ENCODE measurements at places on chromosomes 6 and 20.

DNA sequence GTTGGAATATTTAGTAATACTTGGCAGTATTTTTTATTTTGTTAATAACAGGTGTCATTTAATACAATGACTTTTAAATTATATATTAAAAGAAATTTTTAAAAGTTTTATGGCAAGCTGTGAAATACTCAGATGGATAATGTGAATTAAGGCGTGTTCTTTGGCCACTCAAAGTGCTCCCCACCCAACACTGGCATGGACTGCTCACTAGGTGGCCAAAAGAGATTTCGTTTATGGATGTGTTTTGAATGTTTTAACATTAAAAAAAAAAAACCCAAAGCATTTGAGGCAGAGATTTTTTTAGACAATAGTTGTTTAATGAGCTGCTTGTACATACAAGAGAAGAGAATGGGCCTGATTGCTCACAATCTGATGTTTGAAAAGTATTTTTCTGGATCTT lies 86.5 kb downstream of the QKI start:
- no peak for DNase-seq

DNA sequence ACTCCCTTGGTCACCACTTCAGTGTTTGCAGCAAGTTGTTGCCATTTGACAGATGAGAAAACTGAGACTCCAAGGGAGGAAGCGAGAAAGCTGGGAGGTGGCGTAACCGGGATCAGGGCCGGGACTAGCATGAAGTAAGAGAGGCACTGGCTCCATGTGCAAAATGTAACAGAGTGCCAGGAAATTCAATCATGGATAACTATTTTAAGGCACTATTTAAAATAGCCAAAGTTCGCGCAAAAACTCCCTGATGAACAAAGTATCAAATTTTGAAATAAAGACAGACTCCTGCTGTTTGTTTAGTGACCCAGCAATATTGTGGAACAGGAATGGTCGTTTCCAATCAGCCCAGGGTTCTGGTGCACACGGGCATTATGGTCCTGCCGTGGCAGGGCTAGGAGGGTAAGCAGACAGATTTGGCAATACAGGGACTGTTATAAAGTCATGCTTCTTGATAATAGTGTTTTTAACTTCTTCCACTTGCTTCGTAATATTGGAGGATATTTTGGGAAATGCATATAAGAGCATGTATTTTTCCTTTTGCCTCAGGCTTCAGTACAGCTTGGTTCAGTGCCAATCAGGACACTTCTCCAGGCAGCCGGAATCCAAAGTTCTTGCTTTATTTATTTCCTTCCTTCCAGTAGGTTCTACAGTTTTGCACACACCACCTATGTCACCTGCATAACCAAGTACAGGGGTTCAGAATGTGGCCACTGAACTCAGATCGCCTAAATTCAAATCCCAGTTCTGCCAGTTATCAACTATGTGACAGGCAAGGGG lies 141.6 kb downstream of the EYA2 start:
- DNase-seq: no peak

- peak; percentile 81 for DNase-seq
Observed at GRCh38 chr20:1313236-1313964, 15.5 kb downstream of the SDCBP2 start.

- peak; percentile 9 for DNase-seq
Observed at GRCh38 chr6:97067045-97067444, 142.5 kb downstream of the KLHL32 start.

DNA sequence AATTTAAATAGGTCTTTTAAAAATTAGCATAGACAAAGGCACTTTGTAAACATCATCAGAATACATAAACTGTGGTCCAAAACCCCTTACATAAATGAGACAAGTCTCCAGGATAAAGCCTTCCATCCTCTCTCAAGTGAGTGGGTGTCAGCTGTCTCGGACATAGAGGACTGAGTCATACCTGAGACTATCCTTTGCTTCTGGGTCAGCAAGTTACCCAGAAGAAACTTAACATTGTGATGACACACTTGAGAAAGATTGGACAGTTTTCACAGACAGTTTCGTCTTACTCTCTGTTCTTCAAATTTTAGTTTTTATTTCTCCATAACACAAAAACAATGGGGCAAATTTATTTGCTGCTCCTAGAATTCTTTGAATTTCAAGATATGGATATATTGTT lies 838.0 kb downstream of the DHX35 start:
- no peak for DNase-seq

GRCh38 chr6:8530785-8531435 lies 95.6 kb upstream of the SLC35B3 start:
- no peak for DNase-seq

DNA sequence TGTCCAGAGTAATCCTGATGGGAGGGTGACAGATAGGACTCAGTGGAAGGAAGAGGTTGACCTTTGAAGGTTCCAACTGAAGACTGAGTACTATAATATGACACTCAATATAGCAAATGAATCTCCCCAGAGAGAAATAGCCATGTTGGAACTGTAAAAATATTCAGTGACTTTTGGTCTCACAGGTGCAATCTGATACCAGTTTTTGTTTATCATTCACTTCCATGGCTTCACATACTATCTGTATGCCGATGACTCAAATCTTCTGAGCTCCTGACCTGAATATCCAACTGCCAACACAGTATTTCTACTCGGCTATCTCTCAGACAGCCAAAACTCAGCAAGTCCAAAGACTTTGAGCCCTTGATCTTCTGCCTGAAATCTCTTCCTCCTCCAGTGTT lies 21.8 kb upstream of the PKHD1 start:
- no peak for DNase-seq

DNA sequence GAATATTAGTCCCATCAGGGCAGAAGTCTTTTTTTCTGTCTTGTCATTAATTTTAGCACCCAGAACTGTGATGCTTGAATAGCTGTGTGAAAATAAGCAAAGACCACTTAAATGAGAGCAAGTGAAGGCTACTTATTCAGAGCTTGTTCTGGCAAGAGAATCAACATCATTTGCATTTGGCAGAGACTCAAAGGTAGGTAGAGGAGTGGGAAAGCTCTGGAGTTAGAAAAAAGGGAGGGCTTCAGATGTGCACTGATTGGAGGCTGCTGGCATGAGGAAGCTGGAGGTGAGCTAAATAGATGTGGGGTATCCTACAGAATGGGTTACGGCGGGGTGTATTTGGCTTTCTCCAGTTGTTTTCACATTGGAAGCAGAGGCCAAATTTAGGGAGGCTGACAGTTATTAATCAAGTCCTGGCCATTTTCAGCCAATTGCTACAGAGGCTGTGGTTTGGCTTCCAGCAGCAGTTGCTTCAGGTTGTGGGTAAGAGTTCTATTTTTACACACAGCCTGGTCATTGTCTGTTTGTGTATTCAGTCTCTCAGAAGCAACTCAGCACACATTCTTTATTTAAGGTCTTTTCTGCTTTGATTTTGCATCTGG lies 254.3 kb downstream of the BTBD3 start:
- DNase-seq: no peak

GRCh38 chr6:106913676-106914280 lies 60.8 kb downstream of the CD24 start:
- no peak for DNase-seq

DNA sequence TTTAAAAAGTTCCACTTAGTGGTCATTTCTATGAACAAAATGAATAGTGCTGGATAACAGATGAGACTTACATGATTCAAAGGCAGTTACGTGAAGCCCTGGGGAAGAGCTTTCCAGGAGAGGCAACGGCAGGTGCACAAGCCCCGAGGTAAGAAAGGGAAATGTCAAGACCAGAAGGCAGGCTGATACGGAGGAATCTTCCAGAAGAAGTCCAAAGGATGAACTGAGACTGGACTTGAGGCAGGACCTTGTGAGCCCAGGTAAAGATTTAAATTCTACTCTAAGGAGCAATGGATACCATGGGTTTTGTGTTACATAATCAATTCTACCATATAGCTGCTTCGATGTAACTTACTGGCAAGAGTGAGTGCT lies 164.6 kb downstream of the BCAS1 start:
- DNase-seq: no peak
